ENCODE measurements at places on chromosomes 7 and 10. TPM values are rescaled to one million over a fixed set of nuclear protein-coding genes. Genes with fewer than 3 reads are reported as not detected.

DNA sequence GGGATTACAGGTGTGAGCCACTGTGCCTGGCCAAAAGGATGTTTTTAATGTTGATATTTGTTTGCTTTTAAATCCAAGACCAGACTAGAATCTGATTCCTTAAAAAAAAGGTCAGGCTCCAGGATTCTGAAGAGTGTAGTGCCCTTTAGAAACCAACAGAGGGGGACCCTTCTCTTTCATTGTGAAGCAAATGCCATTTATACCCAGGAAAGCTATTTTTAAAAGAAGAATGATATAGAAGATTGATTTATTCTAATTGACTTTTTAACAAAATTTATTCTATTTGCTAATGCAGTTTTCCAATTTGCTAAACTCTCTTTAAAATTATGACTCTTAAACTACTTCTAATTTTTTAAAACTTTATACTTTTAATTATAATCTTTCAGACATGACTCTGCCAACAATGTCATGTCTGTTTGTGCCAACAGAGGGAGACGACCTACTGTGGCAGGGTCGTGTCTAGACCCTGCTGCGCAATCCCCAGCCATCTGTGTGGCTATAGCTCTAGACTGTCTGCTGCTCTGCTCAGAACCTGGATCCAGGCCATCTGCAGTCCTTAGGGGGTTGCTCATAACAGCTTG, 201.0 kb upstream of the IMMP2L start:
- DNase-seq, result peak; percentile 77

OPN1SW gene
- 2.2 TPM for polyA plus RNA-seq

DNA sequence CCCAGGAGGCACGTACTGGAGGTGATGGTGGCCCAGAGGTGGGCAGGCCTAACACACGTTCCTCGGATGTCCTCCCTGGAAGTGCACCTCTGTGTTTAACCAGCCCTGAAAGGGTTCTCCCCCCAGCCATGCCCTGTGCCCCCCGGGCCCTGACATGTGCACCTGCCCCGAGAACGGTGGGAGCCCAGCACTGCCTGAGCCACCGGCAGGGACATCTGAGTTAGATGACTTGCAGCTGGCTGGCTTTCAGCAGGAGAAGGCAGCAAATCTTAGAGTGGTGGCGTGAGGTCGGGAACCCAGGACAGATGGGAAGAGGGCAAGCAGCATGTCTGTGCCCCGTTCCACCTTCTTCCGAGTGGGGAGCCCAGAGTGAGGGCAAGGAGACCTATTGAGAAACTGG, 291.8 kb downstream of the TCERG1L start:
- no peak for DNase-seq

XRCC2 gene
- 1.4 TPM for polyA plus RNA-seq

DNA sequence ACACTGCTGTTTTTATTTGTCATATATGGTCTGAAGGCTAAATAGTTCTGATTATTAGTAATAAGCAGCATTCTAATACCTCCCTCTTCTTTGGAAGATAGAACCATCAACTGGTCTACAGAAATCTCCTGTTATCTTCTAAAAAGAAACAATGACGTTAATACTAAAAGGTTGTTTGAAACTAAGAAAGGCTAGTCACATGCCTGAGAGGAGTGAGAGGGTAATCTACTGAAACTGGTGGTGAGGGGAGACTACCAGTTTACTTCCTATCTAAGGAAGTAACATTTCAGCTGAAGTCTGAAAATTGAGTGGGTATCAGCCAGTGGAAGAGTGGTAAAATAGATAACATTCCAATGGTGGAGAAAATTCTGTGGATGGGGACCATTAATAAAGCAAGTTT, 48.4 kb downstream of the FGFBP3 start:
- DNase-seq, result no peak

- DNase-seq, result no peak
These were observed 174.5 kb upstream of the PRSS58 start for GRCh38 chr7:142432377-142432776.

DNA sequence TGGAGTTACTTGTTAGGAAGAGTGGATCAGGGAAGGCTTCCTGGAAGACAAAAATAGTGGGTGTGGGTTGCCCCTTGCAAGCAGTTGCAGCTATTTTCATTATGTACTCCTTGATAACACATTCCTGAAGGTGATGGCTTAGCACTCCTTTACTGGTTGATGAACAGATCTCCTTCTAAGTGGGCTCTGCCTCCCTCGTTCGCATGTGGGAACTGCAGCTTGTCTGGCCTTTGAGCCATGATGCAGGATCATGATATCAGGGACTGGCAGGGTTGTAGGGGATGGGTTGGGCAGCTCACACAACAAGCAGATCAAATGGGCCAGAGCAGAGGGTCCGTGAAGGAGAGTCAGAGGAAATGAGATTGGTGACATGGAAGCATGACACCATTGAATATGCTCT, 28.8 kb upstream of the LRRC4 start:
- no peak for DNase-seq

EVX1 gene
- polyA plus RNA-seq, result not detected

DNA sequence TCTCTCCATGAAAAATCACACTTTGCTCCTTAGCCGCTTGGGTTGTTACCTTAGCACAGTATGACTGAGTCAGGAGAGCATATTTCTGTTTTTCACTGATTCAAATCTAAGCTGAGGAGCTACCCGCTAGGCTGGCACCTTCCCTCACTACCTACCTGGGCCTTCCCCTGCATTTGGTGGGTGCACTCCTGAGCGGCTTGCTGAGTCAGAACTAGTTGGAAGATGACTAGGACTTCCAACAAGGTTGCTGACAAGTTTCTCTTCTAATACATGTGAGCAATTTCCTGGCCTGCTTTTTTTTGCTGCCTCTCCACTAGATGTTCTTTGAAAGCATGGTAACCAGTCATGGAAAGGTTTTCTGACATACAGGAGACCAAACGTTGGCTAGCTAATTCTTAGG, 43.8 kb upstream of the SEC61G start:
- peak; percentile 69 for DNase-seq

- peak; percentile 15 for DNase-seq
These were observed 170.0 kb downstream of the PRKG1 start for GRCh38 chr10:51244309-51244708.

DNA sequence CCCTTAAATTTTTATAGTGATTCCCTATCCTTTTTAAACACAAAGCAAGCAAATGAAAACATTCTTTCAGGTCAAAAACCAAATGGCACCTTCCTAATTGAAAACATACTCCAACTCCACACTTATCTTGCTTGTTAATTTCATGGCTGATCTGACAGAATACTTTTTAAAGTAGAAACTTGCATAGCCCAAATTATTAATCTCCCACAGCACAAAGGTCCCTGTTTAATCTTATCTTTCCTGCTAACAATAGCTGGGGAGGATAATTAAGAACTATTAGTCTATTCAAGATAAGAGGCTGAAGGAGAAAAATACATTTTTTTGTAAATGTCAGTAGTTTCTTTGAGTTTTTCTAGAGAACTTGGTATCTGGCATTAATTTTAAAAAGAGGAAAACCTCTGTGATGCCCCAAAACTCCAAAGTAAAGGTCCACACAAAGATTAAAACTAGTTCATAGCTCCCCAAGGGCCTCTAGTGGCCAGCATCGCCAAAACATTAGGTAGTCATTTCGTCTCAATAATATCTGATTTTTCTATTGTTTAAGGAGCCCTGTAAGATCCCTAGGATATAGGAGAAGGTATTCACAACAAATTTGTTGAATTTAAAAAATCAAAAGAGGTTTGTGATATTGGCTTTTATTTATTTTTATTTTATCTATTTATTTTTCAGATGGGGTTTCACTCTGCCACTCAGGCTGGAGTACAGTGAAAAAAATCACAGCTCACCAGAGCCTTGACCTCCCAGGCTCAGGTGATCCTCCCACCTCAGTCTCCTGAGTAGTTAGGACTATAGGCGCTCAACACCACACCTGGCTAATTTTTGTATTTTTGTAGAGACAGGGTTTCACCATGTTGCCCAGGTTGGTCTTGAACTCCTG, 14.7 kb downstream of the CDNF start:
- DNase-seq, result peak; percentile 70

GRCh38 chr7:31921047-31921446, 149.2 kb downstream of the PDE1C start:
- no peak for DNase-seq

- no peak for DNase-seq
These were observed 757.1 kb downstream of the SORCS3 start for GRCh38 chr10:105398202-105398601.

- DNase-seq, result no peak
These were observed 6.8 kb upstream of the GATA3 start for GRCh38 chr10:8047452-8048280.

VGF gene
- polyA plus RNA-seq, result not detected

TET1 gene
- polyA plus RNA-seq, result 0.84 TPM

DNA sequence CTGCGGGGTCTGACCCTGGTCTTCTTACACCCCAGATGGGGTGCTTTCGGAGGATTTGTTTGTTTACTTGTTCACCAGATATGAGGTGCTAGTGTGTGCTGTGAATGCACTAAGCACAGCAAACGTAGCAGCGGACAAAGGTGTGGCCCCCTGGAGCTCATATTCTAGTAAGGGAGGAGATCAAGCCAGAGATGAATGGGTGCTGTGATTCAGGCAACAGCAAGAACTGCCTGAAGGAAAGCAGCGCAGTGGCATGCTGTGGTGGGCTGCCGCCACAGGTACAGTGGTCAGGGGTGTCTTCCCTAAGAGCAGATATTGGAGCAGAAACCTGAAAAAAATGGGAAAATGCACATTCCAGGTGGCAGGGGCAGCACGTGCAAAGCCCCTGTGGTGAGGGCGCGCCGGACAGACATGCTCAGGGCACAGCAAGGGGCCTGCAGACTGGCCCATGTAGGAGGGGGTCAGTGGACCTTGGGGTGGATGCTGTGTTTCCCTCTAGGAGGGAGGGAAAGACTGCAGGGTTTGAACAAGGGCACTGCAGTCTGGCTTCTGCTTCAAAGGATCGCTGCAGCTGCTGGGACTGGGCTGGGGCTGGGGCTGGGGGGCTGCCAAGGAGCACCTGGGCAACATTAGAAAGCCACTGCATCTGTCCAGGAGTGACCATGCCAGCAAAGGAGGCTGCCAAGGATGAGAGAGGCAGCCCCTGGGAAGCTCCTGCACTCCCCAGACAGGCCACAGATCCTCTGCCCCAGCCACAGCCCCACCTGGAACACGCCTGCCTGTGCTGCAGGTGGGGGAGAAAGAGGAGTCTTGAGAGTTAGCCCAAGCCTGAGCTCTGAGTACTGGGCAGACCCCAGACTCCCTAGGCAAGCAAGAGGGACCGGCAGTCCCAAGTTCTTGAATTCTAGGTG, 927 bp upstream of the DEPP1 start:
- no peak for DNase-seq

GRCh38 chr7:18855796-18856195, 261.6 kb downstream of the TWIST1 start:
- DNase-seq, result no peak

DNA sequence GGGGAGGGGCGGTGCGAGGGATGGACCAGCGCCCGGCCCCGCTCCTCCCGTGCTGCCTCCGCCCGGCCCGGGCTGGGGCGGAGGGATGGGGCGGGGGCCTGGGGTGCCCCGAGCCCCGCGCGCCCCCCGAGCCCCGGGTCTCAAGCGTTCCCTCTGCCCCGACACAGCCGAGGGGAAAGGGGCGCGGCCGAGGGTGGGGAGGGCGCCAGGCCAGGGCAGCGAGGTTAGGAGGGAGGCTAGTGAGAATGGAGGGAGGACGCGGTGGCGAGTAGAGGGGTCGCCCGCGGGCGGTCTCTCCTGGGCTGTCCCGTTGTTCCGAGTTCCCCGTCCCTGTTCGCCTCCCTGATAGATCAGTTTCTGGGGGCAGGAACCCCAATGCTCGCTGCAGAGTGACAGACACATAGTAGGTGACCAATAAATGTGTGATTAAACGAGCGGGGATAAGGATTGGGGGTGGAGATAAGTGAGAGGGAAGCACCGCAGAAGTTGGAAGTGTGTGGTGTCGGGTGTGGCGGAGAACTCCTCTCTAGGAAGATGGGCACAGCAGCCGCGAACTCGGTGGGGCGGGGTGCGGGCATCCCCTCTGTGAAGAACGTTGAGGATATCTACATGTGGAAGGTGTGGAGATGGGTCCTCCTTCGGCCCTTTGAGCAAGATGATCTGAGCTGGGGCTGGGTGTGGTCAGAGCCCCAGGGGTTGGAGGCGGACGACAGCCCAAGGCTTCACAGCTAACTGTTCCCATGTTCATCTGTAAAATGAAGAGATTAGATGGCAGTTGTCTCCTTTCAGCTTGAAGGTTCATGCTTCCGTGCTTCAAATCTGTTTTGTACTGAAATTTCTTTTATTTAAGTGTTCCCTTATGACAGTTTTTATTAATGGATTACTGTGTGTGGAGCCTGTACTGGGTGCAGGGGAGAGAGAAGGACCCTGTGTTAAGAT, 580 bp downstream of the ZNF775 start:
- peak; percentile 44 for DNase-seq

- no peak for DNase-seq
These were observed 22.1 kb downstream of the NMT2 start for GRCh38 chr10:15146366-15146765.

DNA sequence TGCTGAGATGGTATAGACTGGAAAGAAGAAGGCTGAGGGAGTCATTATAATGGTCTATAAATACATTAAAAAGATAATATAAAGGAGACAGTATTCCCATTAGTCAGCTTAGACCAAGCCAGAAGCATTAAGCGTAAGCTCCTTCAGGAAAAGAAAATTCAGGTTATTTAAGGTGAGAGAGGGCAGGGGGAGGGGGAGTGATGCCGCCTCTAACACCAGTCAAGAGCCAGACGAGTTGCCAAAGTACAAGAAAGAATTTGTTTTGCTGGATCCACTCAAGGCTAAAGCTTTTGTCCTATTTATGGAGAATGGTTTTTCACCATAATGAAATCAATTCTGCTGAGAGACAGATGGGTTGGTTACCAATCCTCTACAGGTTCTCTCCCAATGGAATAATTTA, 99.3 kb downstream of the CFAP58 start:
- DNase-seq, result no peak

DNA sequence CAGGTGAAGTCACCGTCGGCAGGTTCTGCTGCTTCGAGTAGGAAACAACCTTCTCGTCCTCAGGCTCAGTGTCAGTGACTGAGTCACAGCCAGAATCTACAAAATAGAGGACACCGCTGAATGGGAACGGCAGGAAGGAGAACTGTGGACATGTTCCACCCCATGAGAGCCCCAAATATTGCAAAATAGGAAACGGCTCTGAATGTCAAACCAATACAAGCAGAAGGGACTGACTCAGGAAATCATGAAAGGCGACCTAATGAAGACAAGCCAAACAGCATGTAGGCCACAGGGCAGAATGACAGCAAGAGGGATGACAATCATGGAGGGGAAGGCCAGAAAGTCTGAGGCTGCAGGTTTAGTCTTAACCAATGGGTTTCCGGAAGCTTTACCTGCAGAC, 63.5 kb downstream of the PIK3AP1 start:
- DNase-seq, result no peak

- DNase-seq, result no peak
These were observed 22.5 kb downstream of the RNF133 start for GRCh38 chr7:122676466-122676865.

GRCh38 chr10:25616903-25617592, 317.0 kb upstream of the MYO3A start:
- no peak for DNase-seq

- no peak for DNase-seq
These were observed 3.8 kb upstream of the TCERG1L start for GRCh38 chr10:131315344-131315743.

DNA sequence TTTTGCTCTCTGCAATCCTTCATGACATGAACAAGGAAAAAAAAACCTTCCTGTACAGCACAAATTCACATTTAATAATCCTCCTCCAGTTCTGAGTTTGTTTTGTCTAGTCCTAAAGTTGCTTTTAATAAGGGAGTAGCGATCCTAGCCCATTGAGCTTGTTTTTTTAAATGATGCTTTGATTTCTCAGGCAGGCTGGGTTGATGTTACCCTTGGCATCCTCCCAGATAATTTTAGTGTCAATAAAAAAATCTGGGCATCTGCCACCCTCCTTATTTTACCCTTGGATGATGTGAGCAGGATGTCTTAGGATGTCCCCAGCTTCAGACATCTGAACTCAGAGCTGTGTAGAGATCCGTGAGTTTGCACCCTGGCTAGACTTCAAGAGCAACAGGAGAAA, 33.9 kb upstream of the PROSER2 start:
- DNase-seq, result no peak
